BJ (cell line): ENCODE measurements at places on chromosomes 16 and 17.

DNA sequence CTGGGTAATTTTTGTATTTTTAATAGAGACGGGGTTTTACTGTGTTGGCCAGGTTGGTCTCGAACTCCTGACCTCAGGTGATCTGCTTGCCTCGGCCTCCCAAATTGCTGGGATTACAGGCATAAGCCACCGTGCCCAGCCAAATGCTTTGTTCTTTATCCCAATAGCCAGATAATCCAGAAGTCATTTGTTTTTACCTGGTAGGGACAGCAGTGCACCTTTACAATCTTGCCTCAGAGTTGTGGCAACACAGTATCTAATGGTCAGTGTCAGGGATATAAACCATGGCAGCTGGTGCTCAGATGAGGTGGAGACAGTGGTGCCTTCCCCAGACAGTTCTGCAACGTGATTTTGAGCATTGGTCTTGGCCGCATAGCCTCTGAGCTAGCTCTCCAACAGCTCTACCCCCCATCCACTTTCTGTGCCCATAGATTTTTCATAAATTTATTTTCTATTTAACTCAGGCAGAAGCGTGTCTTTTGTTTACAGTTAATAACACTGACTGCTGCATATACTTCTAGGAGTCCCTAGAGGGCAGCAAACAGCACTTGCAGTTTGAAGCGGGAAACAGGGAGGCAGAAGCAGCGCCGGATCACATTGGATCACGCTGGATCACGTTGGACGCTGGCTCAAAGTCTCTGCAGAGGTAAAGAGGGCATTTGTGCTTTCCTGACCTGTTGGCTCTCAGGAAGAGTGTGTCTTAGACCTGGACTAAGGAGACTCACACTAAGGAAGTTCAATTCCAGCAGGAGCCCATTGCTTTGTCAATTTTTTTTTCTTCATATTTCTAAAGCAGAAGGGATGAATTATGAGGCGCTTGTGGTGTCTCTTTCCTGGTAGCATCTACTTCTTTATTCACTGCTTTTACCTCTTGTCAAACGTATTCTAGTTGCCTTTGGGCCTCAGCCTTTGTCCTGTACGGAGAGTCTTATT lies 5.1 kb upstream of the GGT6 start:
- DNase-seq, result no peak

- no peak for DNase-seq
Observed at GRCh38 chr16:11251525-11252481, 4.2 kb downstream of the SOCS1 start.

DNA sequence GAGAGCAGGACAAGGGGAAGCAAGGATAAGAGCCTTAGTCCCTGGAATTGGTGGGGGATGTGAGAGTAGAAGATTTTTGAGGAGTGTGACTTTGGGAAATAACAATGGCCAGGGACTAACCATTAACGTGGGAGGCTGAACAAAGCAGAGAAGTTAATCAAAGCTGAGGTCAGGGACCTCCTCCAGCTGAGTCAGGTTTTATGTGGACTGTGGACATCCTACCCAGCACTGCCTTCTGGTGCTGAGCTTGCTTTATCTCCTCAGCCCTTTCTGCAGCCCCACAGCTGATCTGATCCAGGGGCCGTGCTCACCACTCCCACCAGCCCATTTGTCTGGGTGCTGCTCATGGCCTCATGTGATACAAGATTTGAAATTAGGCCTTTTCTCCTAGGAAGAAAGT lies 146.6 kb downstream of the SHISA6 start:
- DNase-seq, result no peak

- DNase-seq, result no peak
Observed at GRCh38 chr16:72903176-72903575, 144.8 kb downstream of the ZFHX3 start.

DNA sequence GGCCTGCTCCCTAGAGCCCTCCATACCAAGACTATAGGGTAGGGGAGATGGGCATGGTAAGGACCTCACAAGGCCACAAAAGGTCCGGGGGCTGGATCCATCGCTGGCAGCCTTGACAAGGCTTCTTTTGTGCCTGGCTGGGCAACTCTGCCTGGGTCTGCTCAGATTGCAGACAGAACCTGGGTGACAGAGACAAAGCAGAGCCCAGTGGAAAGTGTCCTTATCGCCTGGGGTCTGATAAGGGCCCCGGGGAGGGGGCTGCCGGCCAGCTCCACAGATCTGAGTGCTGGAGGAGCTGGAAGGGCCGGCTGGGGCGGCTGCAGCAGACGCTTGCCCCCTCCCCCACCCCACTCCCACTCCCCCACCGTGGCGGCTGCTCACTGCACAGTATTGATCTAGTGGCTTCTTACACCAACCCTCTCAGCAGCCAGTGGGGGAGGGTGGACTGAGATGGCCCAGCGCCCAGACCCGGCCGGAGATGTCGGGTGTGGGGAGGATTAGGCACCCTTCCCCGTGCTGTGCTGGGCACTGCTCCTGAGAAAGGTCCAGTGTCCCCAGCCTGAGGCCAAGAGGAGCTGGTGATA lies 7.2 kb downstream of the MMP15 start:
- no peak for DNase-seq

DNA sequence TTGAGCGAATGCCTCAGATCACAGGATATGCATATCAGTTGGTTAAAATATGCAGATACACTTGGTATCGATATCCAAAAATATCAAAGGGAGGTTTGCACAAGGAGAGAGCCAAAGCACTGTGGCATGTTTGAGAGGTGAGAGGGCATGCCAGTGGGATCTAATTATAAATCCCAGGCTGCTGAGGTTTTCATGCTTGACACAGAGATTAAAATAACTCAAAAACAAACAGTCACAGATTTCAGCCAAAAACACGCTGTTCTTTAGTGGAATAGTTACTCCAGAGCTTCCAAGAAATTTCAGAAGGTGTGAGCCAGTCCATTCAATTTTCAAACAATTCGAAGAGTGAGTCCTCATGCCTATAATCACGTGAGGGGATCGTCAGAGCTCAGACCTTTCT lies 477.9 kb downstream of the SOX9 start:
- DNase-seq, result no peak

DNA sequence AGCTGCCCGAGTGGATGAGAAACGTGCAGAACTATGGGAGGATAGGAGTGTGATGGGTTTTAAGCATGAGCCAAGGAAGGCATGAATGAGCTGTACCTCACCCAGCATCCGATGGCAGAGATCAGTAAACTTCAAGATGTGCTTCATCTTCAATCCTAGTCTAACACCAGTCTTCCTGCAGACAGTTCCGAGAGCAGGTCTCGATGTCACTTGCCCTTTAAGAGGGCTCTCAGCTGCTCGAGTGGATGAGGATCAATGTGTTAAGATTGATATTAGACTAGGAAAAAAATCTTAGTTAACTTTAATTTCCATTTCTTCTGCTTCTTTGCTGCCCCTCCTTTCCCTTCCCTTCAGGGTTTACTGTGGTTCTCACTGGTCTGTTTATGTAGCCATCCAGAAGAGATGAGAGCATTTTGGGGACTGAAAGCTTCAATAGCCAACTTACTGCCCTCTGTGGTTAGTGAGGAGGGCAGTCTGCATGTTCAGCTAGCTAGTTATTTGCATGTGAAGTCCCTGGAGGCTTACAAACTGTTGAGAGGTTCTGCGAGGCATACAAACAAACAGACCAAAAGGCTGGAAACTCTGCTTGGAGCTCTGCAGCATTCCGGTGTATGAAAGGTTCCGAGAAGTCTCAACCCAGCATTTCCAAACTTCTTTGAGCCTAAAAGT lies 15.3 kb downstream of the KLHL36 start:
- DNase-seq, result no peak

DNA sequence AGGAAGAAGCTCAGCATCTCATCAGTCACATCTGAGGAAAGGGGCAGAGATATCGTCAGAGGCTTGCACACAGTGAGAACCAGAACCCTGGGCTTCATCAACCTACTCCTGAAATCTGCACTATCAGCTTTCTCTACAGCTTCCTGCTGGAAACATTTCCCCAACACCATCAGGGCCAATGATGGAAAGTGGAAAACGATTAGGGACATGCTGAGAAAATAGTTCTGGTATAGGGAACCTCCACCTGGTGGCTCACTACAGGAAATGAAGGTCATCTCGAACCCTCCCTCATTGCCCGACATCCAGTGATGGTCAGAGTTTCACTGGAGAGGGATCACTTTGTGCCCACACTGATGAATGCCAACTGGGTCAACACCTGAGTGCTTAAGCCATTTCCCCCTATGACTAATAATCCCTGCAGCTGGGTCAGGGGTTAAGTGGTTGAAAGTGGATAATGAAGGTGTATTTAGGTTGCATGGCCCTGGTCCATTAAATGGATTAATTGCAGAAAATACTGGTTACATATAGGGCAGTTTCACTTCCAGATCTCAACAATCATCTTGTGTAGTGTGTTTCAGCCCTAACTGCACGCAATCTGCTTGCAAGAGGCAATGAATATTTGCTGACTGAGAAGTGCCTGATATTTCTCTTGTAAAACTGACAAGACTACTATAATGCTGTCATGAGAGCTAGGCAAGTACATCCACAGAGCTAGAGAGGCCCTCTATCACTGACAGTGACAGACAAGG lies 43.1 kb upstream of the GSG1L start:
- DNase-seq, result no peak

- no peak for DNase-seq
Observed at GRCh38 chr17:34246881-34247280, 8.2 kb upstream of the CCL2 start.
